DMS79 (cell line): ENCODE measurements at places on chromosomes 4 and X.

DNA sequence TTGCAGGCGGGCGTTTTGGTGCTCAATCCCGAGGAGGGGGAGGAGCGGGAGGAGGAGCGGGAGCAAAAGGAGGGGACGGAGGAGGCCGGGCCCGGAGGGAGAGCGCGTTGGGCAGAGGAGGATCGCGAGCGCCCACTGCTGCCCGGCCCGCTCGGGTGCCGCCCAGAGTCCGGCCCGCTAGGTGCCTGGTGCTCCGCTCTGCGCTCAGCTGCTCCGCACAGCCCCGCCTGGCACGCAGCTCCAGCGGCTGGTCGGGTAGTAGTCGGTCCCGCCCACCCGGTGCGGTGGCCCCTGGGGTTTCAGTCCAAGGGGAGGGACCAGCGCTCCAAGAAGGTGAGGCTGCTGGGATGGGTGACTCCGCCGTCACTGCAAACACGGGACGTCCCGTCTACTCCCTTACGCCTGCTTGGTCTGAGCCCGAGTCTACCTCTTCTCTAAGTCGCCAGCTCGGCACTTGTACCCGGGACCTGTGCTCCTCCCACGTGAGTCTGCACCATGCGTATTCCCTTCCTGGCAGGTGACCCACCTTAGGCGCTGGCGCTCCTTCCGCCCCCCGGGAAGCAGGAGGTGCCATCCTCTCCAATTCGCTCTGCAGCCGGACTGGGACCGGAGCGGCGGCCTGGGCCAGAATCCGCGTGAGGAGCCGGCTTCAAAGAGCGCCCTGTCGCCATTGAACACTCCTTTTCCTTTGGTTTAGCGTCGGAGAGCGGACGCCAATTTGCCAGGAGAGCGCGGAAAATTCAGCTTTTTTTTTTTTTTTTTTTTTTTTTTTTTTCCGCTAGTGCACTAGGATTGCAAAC lies 405 bp upstream of the HS3ST1 start:
- DNase-seq: no peak

- no peak for DNase-seq
Measured at GRCh38 chr4:172780566-172781081, 388.0 kb upstream of the GALNT7 start.

- DNase-seq: no peak
Measured at GRCh38 chr4:2937986-2938385, 25.2 kb downstream of the NOP14 start.

DNA sequence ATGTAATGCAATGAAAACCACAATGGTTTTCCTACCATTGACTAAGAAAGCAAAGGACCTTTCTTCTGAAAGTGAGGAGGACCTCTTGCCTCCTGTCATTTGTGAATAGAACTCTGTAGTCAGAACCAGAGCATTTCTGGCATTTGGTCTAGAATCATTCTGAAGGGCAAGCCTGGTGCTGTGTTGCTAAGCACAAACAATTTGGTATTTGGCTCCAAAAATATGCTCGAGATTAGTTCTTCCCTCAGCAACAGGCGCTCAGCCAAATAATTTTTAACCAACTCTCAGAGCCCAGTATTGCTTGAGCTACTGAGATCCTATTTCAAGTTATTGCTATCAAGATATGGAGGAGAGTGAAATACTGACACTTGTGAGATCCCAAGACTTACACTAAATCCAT lies 71.0 kb downstream of the SNCA start:
- DNase-seq: peak; percentile 25

- DNase-seq: no peak
Measured at GRCh38 chrX:78839711-78840110, 92.2 kb downstream of the LPAR4 start.

DNA sequence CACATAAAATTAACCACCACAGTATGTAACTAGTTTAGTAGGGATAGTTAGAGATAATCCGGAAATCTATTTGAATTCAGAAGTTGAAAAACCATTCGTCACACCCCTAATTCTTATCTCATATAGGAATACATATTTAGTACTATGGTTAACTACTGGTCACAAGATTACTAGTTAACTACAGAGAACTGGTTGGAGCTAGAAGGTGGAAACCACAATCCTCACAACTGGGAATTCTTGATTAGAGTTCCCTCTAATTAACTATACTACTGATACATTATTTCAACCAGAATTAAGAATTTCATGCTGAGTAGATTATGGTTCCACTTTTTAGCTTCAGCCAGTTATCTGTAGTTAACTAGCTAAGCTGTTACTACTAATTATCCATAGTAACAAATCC lies 39.9 kb upstream of the NKAP start:
- no peak for DNase-seq

GRCh38 chrX:77493677-77494553 lies 46.7 kb downstream of the FGF16 start:
- no peak for DNase-seq

- DNase-seq: no peak
Measured at GRCh38 chr4:9898596-9899305, 117.3 kb downstream of the DRD5 start.

GRCh38 chrX:72312311-72312940 lies 6.7 kb upstream of the CITED1 start:
- DNase-seq: no peak

- no peak for DNase-seq
Measured at GRCh38 chrX:40366661-40367060, 214.1 kb upstream of the ATP6AP2 start.

DNA sequence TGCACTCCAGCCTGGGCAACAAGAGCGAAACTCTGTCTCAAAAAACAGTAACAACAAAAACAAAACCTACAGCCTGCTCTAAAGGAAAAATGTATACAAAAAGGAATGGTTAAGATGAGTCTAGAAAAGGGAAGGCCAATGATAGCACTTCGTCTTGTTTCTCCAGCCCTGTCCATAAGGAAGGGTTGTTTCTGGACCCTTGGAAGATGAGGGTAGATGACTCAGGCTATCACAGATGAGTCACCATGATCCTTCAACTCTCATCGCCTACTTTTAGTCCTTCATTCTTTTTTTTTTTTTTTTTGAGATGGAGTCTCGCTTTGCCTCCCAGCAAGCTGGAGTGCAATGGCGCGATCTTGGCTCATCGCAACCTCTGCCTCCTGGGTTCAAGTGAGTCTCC lies 8.8 kb downstream of the PLA2G12A start:
- no peak for DNase-seq

- DNase-seq: no peak
Measured at GRCh38 chr4:80243274-80244018, 23.0 kb upstream of the FGF5 start.

GRCh38 chrX:7050271-7050670 lies 97.2 kb upstream of the STS start:
- DNase-seq: no peak

DNA sequence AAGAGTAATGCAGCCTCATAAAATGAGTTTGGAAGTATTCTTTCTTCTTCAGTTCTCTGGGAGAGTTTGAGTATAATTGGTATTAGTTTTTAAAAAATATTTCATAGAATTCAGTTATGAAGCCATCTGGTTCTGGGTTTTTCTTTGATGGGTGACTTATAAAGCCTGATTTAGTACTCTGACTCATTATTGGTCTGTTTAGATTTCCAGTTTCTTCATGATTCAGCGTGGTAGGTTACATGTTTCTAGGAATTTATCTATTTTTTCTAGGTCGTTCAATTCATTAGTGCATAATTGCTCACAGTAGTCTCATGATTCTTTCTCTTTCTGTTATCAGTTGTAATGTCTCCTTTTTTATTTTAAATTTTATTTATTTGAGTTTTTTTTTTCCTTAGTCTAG lies 111.2 kb downstream of the CEP44 start:
- no peak for DNase-seq

- DNase-seq: no peak
Measured at GRCh38 chr4:4599481-4600275, 57.8 kb upstream of the STX18 start.

DNA sequence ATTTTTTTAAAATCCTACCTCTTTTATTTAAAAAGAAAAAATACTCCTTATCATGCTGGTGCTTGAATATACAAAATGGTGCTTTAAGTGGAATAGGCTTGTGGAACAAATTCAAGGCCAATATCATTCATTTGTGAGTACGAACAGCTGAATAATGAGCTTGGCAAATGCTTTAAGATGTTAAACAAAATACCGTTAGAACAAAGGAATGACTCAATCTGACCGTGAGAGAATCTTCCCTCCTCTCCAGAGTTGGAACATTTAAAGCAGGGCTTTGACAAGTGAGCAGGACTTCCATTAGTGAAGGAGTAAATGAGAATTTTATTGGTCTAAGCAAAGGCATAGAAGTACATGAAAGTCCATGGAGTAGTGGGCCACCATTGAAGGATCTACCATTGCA lies 74.5 kb downstream of the DCLK2 start:
- no peak for DNase-seq

DNA sequence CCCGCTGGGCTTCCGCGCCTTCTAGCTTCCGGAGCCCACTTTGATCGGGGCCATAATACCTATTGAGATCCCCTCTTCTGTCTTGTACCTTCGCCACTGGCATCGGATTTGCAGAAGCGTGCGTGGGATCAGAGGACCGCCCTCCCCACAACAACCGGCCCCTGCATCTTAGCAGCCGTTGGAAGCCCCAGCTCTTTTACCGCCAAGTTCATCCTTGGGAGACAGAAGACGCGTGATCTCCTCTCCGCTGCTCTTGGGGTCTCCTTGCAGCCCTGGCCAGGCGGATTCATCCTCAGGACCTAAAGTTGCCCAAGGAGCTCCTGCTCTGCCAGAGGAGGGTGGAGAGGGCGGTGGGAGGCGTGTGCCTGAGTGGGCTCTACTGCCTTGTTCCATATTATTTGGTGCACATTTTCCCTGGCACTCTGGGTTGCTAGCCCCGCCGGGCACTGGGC lies 1.6 kb downstream of the SLIT2 start:
- DNase-seq: no peak

DNA sequence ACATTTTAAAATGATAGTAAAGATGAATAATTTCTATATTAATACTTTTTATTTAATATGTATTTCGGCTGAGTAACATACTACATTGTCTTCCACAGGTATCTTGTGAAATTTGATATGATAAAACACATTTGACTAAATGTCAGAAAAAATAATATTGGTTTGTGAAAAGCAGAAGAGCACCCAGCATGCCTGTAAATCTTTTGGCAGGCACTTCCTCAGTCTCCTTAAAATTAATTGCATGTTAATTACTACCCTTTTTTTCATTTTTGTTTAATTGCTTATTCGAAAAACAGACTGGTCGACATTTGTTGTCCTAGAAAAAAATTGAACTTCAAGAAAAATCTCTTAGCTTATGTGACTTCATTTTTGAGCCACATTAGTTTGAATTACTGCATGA lies 40.6 kb downstream of the CLCN3 start:
- DNase-seq: no peak

DNA sequence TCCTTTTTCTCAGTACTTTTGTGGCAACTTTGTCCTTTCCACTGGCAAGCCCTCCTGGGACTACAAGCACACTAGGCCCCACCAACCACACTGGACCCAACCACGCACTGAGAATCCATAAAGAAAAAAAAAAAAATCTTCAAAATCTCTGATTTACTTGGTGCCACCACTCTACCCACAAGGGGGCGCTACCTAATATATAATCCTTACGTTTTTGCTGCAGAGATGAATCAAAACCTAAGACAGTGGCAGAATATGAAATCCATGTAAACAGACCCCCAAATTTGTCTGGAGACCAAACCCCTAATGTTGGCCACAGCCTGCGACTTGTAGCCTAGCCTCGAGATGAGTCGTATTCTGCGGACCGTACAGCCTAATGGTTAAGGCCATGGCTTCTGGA lies 63.5 kb upstream of the ARHGAP36 start:
- no peak for DNase-seq

DNA sequence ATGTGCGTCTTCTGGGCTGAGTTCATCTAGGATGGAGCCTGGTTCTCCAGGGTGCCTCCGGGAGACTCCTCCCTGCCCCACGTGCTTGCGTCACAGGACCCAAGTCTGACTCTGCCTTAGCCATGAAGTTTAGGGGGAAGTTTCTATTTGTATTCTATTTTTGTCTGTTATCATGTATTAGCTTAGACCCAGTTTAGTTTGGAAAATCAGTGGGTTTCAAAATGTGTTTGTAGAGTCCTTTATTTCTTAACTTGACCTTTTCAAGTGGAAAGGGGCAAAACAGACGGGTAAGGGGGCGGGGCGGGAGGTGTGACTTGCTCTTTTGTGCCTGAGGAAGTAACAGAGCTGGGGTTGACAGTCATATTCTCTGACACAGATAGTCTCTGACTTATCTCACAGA lies 86.0 kb downstream of the HTT start:
- DNase-seq: no peak

- DNase-seq: no peak
Measured at GRCh38 chr4:57190601-57191481, 80.7 kb upstream of the IGFBP7 start.

DNA sequence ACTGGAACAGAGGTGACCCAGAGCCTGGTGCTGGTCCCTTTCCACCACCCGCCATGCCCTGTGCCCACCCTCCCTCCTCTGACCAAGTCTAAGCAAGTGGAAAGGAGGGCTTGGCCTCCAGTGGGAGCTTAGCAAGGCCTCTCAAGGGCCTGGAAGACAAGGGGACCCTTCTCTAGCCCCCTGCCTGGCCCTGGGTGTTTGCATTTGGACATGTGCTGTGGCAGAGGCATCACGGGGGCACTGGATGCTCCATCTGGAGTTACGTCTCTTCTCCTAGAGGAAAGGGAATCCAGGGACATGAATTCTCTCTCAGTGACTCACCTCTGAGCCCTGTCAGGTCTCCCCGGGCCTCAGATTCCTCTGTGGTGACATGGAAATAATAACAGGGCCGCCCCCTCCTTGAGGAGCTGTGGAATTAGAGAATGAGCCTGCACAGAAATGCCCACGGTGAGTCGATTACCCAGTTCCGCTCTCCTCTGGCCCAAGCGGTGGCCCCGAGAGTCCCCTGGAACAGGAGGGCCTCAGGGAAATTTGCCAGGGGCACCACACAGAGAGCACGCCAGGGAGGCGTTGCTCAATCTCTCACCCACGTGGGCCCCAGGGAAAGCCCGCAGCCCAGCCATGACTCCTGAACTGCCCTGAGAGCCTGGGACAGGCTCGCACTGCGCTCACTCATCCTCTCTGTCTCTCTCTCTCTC lies 189.6 kb downstream of the BCOR start:
- no peak for DNase-seq

DNA sequence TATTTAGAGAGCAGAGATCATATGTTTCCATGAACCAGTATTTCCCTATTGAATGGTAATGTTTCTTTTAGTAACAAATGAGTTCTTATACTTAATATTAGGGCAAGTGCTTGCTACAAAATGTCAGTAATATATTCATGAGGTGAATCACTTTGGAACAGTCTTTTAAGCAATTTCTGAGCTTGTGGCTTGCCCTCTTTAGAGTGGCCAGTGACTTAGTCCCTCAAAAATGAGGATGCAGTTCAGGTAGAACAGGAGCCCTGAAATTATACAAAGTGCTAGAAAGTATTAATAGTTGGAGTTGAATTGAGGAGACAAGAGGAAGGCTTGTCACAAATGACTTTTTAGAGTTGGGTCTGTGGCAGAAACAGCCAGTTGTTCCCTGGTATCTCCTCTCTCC lies 53.4 kb upstream of the PITX2 start:
- no peak for DNase-seq
